Astrocyte of the spinal cord (primary cell): ENCODE measurements at places on chromosomes 7 and 10.
A peak's percentile ranks its signal among the peaks of the same experiment; 100 is the strongest.

DNA sequence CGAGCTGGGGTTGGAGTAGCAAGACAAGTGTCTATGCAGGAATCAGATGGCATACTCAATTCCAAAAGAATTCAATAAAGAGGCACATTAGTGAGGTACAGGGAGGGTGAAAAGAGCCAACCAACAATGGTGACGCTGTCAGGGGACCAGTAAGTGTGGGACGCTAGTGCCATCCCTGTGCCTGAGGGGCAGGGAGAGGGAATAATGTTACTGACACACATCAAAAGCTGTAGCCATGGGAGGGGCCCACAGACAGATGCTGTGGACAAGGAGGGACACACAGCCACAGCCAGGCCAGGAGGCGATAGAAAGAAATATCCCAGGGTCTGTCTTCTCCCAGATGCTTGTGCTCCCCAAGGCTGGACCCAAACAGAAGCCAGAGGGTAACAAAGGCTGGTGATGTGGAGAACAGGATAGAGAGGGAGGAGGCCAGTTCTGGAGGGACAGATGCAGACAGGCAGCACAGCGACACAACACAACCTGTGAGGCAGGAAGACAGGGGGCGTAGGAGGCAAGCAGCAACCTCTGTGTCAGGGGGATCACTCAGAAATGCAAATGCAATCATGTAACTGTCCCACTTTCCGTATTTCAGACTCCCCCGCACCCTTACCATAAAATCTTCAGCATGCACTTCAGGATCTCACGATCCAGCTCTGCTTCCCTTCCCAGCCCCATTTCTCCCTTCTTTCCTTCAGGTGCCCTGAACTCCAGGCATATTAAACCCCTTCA is 240.5 kb upstream of the FZD8 start:
- no peak for DNase-seq

GRCh38 chr10:76547352-76547972 is 1090.1 kb downstream of the KCNMA1 start:
- peak; percentile 80 for DNase-seq

DNA sequence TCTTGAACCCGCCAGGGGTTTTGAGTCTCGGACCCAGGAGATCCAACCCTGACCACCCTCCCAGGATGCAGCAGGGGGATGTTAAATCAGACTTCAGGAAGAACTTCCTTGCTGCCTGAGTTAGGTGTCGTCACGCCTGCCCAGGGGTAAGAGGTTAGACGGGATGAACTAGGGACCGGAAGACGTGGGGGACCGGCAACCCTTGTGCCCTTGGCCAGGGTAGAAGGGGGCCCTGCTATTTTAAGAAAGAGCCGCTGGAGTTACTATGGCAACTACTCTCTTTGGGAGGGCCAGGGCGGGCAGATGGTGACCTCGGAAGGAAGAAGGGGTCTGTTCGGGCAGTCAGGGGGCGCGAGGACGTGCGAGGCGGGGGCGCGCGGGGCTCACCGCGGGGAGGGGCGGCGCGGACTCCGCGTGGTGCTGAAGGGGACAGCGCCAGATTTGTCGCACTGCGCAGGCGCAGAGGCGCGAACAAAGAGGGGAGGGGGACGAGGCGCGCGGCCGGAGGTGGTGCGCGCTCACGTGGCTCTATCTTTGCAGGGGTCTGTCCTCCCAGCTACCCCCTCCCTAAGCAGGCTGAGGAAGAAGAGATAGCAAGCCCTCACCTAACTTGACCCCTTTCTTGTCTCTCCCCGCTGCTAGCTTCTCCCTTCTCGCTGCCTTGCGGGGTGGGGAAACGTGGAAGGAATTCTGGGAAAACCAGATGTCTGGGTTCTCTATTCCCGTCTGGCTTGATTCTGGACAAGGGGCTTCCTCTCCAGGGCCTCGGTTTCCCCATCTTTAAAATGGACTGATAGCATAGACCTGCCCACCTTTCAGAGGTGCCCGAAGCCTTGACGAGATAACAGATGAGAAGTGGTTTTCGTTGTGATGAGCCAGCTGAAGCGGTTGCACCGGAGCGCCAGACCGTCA is 940 bp upstream of the PSD start:
- DNase-seq = no peak

GRCh38 chr7:41207141-41207540 is 495.7 kb downstream of the INHBA start:
- DNase-seq = no peak

DNA sequence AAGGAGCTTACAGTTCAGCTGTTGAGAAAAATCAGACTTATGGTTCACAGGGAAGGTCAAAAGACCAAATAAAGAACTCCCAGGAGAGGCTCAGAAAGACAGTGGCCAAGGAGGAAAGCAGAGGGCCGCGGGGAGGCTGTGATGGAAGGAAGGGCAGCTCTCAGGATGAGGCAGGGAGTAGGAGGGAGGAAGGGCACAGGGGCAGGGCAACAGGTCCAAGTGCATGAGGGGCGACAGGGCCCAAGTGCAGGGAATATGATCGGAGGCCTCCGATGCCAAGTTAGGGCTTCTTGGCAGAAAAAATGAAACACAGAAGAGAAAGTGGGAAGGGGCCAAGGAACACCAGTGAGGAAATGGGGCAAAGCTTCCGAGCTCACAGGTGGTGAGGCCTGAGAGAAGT is 13.4 kb upstream of the PNLIPRP2 start:
- DNase-seq = no peak

- DNase-seq = no peak
Measured at GRCh38 chr10:5555021-5555510, 30.3 kb downstream of the CALML3 start.

GRCh38 chr7:103541026-103541425 is 95.0 kb upstream of the SLC26A5 start:
- DNase-seq = peak; percentile 5

GRCh38 chr10:3503299-3503698 is 281.7 kb downstream of the KLF6 start:
- DNase-seq = no peak

- DNase-seq = no peak
Measured at GRCh38 chr7:4015996-4016395, 666.1 kb upstream of the FOXK1 start.

- DNase-seq = peak; percentile 76
Measured at GRCh38 chr7:129218514-129219062, 6.2 kb upstream of the AHCYL2 start.

GRCh38 chr7:135151132-135151531 is 3.3 kb downstream of the TMEM140 start:
- DNase-seq = no peak

DNA sequence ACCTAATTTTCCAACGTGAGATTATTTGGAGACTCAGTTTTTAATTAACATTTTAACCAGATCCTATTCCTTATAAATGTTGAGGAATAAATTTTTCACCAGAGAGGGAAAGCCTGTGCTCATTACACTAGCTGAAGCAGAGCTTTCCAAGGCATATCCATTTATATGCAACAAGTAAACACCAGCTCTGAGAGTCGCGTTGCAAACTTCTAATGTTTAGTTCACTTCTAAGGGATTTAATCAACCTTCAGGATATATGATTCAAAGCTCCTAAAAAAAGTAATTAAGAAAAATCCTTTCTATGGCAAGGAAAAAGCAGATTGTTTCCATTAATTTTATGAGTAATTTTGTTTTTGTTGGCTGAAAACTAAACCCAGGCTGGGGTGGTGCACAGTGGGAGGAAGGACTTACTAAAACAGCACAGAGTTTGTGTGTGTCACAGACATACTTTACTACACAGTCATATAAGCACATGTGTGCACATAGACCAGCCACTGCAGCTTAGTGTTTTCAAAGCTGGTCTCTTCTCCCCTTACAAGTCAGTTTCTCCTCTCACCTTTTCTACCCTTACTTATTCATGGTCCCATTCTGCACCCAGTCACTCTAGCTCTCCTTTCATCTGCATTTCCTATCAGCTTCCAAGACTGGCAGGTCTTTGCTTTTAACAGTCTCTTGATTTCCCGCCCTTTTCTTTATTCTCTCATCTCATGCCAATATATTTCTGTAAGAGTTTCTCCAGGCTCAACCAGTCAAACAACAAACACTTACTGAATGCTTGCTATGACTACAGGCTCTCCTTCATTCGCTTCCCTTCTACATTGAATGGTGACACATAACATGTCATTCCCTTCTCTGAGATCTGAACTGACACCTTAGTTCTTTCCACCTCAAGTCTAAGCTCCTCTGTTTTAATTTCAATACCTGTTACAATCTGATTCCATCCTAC is 81.1 kb upstream of the FZD1 start:
- DNase-seq = peak; percentile 96

DNA sequence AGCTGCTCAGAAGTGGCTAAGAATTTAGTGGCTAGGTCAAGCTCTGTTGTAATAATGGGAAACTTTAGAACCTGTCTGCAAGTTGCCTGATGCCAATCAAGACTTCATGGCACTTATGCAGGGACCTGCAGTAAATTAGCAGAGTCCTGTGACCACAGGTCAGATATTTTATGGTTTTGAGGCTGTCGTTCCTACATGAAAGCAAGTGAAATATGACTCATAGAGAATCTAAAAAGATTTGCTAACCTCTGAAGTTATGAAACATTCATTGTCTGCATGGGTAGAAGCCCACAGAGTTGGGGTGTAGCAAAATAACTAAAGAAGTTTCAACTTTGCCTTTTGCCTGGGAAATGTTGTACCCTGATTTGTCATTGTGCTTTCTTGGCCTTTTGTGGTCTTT is 32.3 kb downstream of the SLC39A12 start:
- DNase-seq = peak; percentile 66

- DNase-seq = no peak
Measured at GRCh38 chr7:25642849-25643248, 414.6 kb upstream of the NPVF start.

- DNase-seq = no peak
Measured at GRCh38 chr10:128258421-128258976, 132.3 kb upstream of the MKI67 start.

DNA sequence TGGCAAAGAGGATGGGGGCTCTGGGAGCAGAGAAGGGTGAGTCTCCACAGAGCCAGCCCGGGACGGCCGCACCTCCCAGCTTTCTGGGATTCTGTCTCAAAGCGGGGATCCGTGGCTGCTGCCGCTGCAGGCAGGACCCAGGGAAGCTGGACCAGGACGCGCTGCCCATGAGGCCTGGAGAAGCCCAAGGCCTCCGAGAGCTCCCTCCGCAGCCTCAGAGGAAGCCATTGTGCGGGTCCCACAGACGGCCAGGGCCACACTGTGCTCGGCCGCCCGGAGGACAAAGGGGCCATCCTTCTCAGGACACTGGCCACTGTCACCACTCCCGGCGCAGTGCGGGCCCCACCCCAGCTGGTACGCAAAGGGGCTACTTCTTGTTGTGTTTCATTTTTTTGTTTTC is 79.3 kb upstream of the PDGFA start:
- DNase-seq = no peak

DNA sequence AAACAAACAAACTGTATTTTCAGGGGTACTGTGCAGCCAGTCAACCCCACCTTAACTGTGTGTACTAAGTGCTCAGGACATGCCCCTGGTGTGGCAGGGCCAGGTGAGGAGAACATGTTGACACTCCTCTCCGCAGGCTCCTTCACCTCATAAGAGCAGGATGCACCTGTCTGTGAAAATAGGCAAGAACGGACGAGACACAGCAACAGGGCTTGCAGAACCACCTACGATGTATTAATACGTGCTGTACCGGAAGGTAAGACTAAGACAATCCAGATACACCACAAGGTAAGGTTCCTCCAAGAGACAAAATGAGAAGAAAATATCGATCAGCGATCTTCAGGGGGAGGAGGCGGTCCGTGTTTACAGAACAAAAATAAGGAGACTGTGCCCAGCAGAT is 65.8 kb upstream of the CAMK2B start:
- DNase-seq = no peak

GRCh38 chr7:136845899-136846465 is 22.5 kb upstream of the CHRM2 start:
- peak; percentile 63 for DNase-seq

DNA sequence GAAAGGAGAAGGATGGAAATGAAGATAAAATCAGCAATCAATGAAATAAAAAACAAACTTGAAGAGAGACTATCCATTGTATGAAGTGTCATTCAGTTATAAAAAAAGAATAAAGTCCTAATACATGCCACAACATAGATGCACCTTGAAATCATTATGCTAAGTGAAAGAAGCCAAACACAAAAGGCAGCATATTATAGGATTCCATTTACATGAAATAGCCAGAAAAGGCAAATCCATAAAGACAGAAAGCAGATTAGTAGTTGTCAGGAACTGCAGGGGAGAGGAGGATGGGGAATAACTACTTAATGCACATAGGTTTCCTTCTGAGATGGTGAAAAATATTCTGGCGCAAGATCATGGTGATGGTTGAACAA is 6.6 kb upstream of the PON1 start:
- no peak for DNase-seq

DNA sequence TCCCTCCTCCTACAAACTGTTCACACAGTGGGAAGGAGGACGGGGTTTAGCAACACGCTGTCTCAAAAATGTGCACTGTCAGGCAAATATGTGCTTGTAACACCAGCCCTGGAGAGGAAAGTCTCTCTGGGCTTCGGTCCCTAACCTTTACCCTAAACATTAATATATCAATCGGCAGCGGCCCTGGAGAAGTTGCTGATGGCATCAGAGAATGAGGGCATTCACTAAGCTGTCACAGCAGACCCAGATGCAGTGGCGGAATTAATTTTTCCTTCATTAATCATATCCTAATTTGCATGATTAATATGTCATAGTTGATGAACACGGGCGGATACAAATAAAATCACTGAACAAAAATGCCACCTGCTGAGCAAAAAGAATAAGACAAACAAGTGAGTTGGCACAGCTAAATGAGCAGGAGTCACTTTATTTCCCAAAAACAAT is 45.2 kb upstream of the INSIG1 start:
- no peak for DNase-seq

- DNase-seq = no peak
Measured at GRCh38 chr10:88415533-88416130, 167.5 kb downstream of the RNLS start.

DNA sequence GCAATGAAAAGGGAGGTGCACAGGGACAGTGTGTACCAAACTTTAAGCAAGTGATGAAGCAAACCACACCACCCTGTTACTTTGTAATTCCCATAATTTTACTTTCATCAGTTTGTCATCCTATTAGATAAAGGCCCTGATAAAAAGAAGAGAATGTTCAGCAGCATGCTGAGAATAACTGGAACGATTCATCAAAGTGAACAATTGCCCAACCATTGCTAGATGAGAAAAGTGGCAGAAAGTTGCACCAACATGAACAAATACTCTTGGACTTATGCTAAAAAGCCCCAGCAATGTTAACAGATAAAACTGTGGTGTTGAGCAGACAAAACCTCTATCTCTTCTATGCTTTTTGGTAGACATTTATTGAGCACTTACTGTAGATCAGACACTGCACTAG is 75.5 kb upstream of the PCGF5 start:
- DNase-seq = no peak
